ENCODE measurements at places on chromosomes 16 and 17.

DNA sequence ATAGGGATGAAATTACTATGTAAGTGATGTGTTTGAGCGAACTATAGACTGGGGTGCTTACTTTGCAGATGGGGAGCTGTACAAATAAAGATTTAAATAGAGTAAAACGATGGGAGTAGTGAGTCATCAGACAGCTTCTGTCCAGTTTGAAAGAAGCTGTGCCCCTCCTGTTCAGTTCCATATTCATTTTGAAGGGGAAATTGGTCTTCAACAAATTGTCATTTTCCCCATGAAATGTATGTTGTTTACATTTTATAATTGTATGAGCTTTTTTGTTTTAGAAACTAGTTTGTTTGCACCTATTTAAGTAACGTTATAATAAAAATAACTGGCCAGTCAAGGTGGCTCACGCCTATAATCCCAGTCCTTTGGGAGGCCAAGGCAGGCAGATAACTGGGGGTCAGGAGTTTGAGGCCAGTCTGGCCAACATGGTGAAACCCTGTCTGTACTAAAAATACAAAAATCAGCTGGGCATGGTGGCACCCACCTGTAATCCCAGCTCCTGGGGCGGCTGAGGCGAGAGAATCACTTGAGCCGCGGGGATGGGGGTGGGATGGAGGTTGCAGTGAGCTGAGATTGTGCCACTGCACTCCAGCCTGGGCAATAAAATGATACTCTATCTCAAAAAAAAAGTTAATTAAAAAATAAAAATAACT, 20.2 kb downstream of the SEC14L1 start:
- DNase-seq: no peak

DNA sequence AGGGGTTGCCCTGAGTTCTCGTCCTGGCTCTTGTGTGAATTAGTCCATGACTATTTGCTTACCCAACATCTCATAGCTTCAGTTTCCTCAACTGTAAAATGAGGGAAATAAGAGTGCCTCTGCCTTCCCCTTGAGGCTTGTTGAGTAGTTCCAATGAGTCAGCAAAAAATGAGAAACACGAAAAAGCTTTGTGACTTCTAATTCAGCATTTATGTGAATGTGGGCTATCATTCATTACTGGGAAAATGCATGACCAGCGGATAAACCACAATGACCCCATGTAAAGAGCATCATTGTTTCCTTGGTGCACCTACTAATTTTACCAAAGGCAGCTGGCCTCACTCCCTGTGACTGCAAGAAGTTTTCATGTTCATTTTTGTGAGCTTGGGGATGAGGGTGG, 374.6 kb upstream of the HSBP1 start:
- DNase-seq: no peak

DNA sequence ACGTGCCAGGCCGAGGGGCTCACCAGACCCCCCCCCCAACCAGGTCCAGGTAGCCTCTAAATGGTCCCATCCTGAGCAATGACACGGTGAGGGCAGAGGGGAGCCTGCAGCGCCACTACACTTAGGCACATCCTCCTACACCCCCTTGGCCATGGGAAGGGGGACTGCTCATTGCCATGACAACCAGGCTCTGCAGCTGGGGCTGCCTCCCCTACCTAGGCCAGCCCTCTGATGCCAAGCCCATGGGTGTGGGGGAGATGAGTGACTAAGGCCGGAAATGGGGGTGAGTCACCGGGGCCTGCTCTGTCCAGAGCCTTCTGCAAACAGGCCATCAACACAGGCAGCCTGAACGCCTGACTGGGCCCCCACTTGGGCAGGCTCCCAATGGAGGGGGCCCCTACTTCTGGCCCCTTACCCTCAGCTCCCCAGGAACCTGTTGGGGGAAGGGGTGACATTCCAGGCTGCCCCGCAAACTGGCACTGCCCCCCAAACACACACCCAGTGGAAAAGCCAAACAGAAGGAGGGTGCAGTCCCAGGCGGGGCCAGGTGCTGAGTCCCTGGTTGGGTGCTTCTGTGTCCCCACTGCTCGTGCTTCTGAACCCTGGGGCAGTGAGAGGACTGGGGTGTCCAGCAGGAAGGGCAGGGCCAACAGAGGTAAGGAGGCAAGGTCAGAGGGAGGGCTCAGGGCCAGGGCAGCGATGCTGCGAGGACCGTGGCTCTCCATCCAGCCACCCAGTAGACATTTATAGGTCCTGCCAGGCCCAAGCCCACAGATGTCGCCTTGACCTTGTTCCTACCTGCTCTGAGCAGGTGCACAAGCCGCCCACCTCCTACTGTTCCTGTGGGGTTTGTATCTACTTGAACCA, 8.2 kb downstream of the PLCD3 start:
- DNase-seq: no peak

GRCh38 chr16:47634727-47635126, 173.6 kb downstream of the PHKB start:
- no peak for DNase-seq
